ENCODE measurements at places on chromosomes 13 and 19. TPM values are rescaled to one million over a fixed set of nuclear protein-coding genes. Genes with fewer than 3 reads are reported as not detected.

- DNase-seq, result no peak
Observed at GRCh38 chr19:12265921-12266704, 28.6 kb downstream of the ZNF44 start.

WDR62 gene
- 19.8 TPM for total RNA-seq

DNA sequence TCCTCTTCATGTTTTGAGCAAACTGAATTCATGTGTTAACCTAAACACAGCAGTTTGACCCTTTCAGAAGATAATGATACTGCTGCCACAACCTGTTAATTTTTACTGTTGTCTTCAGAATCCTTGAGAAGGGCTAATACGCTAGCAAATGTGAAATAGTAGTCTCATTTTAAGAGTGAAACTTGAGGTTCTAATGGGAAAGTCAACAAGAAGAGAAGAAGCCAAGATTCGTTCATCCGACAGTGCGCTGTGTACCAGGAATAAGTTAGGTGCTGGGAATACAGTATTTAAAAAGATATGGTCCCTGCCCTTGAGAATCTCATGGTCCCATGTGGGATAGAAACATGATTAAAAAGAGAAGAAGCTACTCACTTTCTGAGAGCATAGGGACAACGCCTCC is 134.4 kb downstream of the KL start:
- DNase-seq, result no peak

GRCh38 chr13:51759240-51759639 is 44.7 kb downstream of the DHRS12 start:
- no peak for DNase-seq

GRCh38 chr19:49161987-49162386 is 4.4 kb downstream of the TRPM4 start:
- DNase-seq, result no peak

- DNase-seq, result no peak
Observed at GRCh38 chr13:39224671-39225240, 186.5 kb downstream of the NHLRC3 start.

- no peak for DNase-seq
Observed at GRCh38 chr13:49310251-49310650, 62.5 kb downstream of the CDADC1 start.

DNA sequence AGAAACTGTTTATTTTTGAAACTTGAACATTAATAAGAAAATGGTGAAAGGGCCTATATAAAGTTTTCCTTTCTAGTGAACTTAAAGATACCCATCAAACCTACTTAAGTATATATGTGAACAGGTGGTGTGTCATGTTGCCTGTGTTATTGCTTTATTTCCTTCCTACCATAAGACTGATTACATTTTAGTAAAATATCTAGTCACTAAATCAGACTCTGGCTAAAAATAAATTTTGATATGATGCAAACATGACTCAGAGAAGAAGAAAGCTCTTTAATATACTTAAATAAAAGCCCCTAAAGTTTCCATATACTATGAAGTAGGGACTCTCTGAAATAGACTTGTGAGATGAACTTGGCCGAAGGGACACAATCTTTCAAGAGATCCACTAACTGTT is 35.1 kb upstream of the FBXL3 start:
- no peak for DNase-seq

GRCh38 chr19:53537521-53538377 is at the start of gene ZNF331:
Gene ZNF331 (plus strand): TSS chr19:53538145. CDS start chr19:53569377, 31,232 bp downstream.
- DNase-seq, result peak; percentile 70

GRCh38 chr13:34161931-34162543 is 344.1 kb downstream of the RFC3 start:
- DNase-seq, result no peak

DNA sequence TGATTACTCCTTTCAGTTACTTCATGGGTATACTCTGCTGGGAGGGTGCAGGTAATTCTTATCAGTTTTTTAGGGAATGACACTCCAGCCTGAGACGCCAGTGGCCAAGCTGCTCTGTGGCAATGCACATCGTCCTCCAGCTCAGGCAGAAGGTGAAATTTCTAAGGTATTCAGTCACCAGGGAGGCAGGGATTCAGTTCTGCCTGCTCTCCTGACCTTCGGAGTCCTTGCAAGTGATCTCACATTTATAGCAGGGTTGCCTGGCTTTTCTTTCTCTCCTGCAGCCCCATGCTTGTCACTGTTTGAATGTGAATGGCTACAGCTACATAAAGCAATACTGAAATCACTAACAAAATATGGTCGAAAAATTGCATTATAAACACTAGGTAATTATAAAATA is 1447.5 kb downstream of the EFNB2 start:
- DNase-seq, result no peak

GRCh38 chr13:31236211-31236786 is 36.5 kb downstream of the B3GLCT start:
- peak; percentile 64 for DNase-seq

- DNase-seq, result no peak
Observed at GRCh38 chr19:57688011-57688763, 6.4 kb downstream of the ZNF551 start.

Data from SJCRH30 (cell line).